CD4-positive, alpha-beta memory T cell (primary cell): ENCODE measurements at places on chromosomes 5 and 9. TPM values are rescaled to one million over a fixed set of nuclear protein-coding genes. Genes with fewer than 3 reads are reported as not detected.

Gene DAPK1
- 2.2 TPM for total RNA-seq

Gene BTNL8
- total RNA-seq: not detected

Gene PAPPA
- not detected for total RNA-seq

- peak; percentile 68 for DNase-seq
- H3K4me1 ChIP-seq: peaks cover 4% of the 10 kb centered on the region
- no peak overlapping the region for H3K27ac ChIP-seq
- H3K27me3 ChIP-seq: no peaks in the 10 kb centered on the region
- H3K36me3 ChIP-seq: no peaks in the 10 kb centered on the region
- no peak overlapping the region for H3K4me3 ChIP-seq
These were observed 33.5 kb downstream of the SPEF2 start for GRCh38 chr5:35651002-35651756.

DNA sequence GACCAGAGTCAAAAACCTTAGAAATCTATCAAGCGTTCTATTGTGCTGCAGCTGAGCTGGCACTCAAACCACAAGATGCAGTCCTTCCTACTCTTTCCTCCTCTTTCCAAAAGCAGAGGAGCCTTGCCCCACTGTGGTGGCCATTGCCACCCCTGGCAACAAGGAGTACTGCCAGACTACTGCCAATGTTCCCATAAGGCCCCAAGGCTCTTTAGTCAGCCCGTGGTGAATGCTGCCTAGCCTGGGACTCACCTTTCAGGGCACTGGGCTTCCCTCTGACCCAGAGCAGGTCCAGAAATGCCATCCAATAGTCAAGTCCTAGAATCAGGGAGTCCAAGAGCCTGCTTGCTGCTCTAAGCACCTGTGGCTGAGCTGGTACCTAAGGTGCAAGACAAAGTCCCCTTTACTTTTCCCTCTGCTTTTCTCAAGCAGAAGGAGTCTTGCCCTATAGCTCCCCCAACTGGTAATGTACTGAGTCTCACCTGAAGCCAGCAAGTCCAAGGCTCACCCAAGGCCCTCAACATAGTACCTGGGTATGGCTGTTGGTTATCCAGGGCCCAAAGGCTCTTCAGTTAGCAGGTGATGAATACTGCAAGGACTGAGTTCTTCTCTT is 219.4 kb downstream of the ATPSCKMT start:
- H3K36me3 ChIP-seq: no peaks in the 10 kb centered on the region
- no peak overlapping the region for H3K27ac ChIP-seq
- H3K4me1 ChIP-seq: no peaks in the 10 kb centered on the region
- no peaks in the 10 kb centered on the region for H3K27me3 ChIP-seq

DNA sequence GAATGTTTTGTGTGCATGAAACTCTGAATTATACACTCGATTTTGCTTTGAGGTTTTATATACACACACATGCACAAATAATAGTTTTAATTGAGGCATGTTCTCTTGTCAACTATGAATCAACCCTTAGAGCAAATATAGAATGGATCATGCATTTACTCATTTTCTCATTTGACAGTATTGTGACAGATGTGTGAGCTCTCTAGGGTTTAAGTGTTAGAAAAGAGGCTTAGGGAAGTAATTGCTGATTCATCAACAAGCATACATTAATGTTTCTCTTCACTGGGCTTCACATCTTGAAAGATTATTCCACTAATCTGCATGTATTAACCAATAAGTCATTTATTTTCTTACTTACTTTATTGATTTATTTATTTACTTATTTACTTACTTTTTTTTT is 1356.8 kb upstream of the ACO1 start:
- no peak overlapping the region for H3K27ac ChIP-seq
- no peaks in the 10 kb centered on the region for H3K27me3 ChIP-seq
- H3K4me3 ChIP-seq: no peak overlapping the region
- H3K4me1 ChIP-seq: no peaks in the 10 kb centered on the region
- no peak for DNase-seq

- H3K27me3 ChIP-seq: no peaks in the 10 kb centered on the region
- H3K27ac ChIP-seq: peak overlapping the region; percentile 72
- H3K4me1 ChIP-seq: peaks cover 27% of the 10 kb centered on the region
- DNase-seq: peak; percentile 37
- H3K4me3 ChIP-seq: peak overlapping the region; percentile 80
- H3K36me3 ChIP-seq: no peaks in the 10 kb centered on the region
These were observed 937 bp upstream of the SLC26A2 start for GRCh38 chr5:149959406-149960236.

DNA sequence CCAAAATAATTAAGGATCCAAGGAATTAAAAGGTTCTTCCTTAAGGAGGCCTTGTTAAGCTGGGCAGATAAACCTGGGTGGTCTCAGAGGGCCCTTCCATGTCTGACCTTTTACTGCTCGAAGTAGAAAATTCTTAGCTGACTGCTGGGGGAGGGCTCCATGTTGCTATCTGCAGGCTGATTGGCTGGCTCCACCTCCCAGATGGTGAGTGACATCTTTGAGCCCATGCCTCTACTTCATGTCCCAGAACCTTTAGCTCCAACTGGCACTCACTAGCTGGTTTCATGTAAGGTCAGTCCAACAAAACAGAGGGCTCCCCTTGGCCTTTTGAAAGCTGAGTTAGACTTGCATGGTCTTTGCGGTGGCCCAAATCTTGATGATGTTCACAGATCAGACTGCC is 188.2 kb downstream of the PAX5 start:
- no peaks in the 10 kb centered on the region for H3K27me3 ChIP-seq
- H3K27ac ChIP-seq: no peak overlapping the region
- H3K4me1 ChIP-seq: no peaks in the 10 kb centered on the region
- no peak overlapping the region for H3K4me3 ChIP-seq

GRCh38 chr9:111597852-111598732 is 1.4 kb downstream of the PTGR1 start:
- peak; percentile 63 for DNase-seq
- H3K4me1 ChIP-seq: peaks cover 21% of the 10 kb centered on the region
- no peak overlapping the region for H3K27ac ChIP-seq
- peak overlapping the region; percentile 47 for H3K4me3 ChIP-seq

DNA sequence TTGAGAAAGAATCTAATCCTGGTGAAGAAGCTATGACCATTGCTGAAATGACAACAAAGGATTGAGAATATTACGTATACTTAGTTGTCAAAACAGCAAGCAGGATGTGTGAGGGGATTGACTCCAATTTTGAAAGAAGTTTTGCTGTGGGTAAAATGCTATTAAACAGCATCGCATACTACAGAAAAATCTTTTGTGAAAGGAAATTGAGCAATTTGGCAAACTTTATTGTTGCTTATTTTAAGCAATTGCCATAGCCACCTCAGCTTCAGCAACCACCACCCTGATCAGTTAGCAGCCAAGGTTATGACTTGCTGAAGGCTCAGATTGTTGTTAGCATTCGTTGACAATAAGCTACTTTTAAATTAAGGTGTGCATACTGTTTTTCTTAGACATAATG is 22.5 kb upstream of the ARL14EPL start:
- H3K36me3 ChIP-seq: no peaks in the 10 kb centered on the region
- H3K27me3 ChIP-seq: peaks cover 3% of the 10 kb centered on the region
- no peak overlapping the region for H3K4me3 ChIP-seq
- H3K27ac ChIP-seq: no peak overlapping the region
- no peak for DNase-seq

DNA sequence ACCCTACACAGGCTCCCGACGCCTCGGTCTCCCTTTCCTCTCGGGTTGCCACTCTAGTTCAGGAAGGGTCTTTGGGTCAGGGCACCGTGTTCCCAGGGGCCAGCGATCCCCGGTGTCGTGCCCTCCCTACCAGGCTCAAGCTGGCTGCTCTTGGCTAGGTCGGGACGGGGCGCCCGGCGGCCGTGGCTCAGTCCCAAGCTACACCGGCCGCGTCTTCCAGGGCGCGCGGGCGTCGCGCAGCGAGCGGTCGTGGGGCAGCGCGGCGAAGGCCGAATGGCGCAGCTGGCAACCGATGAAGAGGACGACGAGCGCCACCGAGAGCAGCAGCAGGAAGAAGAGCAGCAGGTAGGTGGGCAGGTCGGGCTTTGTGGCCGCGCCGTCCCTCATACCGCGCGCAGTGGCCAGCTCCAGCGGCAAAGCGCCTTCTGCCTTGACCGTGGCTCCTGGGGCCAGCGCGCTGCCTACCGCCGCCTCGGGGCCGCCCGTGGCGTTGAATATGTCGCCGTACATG is 892 bp downstream of the SMIM32 start:
- H3K4me1 ChIP-seq: no peaks in the 10 kb centered on the region
- no peak for DNase-seq
- no peak overlapping the region for H3K27ac ChIP-seq
- no peaks in the 10 kb centered on the region for H3K36me3 ChIP-seq
- H3K4me3 ChIP-seq: no peak overlapping the region

- H3K27me3 ChIP-seq: no peaks in the 10 kb centered on the region
- H3K4me3 ChIP-seq: peak overlapping the region; percentile 69
- peaks cover 20% of the 10 kb centered on the region for H3K4me1 ChIP-seq
- peak overlapping the region; percentile 83 for H3K27ac ChIP-seq
These were observed 41.4 kb upstream of the CLPTM1L start for GRCh38 chr5:1386274-1386717.

GRCh38 chr9:38066914-38067858 is 1.8 kb downstream of the SHB start:
- H3K27ac ChIP-seq: no peak overlapping the region
- H3K4me1 ChIP-seq: peaks cover 25% of the 10 kb centered on the region
- no peaks in the 10 kb centered on the region for H3K36me3 ChIP-seq

DNA sequence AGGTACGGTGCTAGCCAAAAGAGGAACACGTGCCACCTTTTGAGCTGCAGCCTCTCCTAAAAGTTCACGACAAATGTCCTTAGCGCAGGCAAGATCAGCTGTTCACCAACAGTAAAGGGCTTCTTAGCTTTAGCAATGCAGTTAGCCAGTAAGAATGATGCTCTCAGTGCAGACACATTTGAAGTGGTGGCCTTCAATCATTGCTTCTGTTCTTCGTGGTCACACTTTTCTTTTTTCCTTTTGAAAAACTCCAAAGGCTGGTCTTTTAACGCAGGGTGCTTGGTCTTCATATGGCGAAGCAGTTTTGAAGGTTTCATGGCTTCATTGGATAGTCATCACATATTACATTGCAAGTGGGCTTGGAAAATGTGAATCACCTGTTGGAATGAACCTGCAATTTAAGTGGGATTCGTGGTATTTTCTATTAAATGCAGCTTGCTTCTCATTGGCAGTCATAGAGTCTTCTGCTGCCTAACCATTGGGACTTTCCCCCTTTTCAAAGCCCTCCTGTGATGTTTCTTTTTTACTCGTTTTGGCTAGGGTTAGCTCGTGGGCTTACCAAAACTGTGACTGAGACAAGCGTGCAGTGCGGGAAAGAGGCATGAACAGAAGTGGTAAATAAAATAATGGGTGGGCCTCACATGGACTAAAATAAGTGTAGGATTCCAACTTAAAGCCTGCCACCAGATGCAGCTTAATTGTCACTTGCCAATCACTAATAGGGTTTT is 100.9 kb downstream of the MRPL36 start:
- H3K27me3 ChIP-seq: no peaks in the 10 kb centered on the region
- no peaks in the 10 kb centered on the region for H3K36me3 ChIP-seq
- no peaks in the 10 kb centered on the region for H3K4me1 ChIP-seq
- DNase-seq: no peak
